Prostate gland (tissue), 2 donors: ENCODE measurements at places on chromosomes 6 and 20.

DNA sequence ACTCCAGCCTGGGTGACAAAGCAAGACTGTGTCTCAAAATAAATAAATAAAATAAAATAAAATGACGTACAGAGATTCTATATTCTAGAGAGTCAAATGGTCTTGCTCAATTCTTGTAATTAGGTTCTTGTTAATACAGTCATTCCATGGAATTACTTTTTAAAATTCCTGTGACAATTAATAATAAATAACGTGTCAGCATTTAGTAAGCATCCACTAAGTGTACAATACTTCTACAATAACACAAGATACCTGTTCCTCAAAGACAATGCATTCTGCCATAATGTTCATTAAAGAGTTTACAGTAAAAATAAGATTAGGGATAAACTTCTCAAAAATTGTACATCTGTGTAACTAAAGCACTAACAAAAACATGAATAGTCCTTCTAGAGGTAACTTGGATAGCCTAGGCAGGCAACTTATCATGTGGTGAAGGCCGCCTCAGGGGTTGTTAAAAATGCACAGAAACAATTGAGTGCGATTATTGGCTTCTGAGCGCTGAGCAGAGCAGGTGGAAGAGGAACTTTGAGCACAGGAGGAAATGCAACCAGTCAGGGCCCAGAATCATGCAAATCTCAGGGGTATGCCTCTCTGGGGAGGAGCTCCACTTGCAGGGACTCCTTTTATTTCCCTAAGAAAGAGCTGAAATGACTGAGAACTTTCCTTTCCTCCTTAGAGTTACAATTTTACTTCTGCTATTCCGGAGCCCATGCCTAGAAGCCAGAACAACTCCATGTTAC lies 37.1 kb downstream of the QRSL1 start:
- no peak for DNase-seq

- no peak for DNase-seq
Measured at GRCh38 chr6:52351879-52352238, 10.1 kb upstream of the PAQR8 start.

DNA sequence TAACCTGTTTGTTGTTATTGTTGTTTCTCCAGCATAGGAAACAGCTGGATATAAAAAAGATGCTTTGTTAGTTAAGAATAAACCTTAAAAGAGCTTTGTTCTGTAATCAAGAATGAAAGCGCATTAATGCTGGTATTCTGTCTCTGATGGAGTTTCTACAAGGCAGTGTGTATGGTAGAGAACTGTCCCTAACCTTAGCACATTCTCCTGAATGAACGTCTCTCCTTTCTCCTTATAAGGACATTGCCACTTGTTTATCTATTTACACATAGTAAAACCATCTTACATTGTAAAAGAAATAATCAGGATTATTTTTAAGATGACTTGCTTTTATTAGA lies 33.8 kb upstream of the LCA5 start:
- no peak for DNase-seq

DNA sequence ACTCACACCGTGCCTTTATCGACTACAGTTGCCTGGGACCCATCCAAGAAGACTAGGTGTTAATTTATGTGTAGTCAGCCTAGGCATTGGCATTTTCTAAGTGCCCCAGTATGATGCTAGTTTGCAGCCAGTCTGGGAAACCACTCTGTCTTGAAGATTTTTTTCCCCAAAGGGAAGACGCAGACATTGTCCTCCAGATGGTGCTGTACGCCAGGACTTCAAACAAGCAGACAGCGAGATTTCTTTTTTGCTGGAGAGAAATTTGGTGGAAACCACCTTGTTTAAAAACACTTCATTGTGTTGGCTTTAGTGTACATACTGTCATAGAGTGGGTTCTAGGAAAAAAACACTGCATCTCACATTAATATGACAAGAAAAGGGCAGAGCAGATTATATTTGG lies 30.0 kb downstream of the ALDH5A1 start:
- DNase-seq, result no peak

DNA sequence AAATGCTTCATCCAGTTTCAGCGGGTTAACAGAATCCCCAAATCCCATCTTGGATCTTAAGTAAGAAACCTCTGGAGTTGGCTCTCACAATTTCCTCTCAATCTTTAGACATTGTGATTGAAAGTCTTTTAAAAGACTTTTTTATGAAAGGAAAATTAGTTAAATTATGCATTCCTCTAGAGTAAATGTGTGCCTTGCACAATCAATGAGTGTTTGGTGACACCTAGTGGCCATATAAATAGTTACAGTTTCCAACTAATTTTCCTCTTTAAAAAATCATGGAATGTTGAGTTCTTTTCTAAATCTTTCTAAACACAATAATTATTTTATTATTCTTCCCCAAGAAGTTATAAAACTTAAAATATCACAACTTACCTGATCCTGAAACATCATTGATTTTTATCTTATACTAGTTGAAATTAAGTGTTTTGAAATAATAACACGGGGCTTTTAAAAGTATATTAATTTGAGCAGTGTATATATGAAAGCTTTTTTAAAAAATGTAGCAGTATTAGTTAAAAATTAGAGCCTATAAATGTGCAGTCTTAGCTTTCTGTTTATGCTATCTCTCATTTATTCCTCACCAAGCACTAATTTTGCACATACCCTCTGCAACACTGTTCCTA lies 66.4 kb downstream of the PKHD1 start:
- no peak for DNase-seq

DNA sequence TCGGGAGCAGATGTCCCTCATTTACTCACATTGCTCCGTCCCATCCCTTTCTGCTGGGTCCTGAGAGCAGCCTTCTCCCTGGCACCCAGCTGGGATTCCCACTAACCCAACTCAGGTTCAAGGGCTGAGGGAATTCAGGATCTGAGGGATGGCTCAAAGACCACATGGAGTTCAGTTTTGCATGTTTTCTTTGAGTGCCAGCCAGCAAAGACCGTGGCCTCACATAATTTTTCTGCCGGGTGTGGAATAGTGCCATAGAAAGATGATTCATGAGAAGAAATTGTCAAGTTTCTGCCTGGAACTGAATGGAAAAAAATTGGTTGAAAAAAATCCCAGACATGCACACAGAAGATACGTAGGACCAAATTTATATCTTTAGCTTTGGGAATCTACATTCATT lies 168.6 kb downstream of the CD83 start:
- DNase-seq, result no peak

- DNase-seq, result no peak
Measured at GRCh38 chr6:124310139-124310538, 506.5 kb downstream of the NKAIN2 start.

DNA sequence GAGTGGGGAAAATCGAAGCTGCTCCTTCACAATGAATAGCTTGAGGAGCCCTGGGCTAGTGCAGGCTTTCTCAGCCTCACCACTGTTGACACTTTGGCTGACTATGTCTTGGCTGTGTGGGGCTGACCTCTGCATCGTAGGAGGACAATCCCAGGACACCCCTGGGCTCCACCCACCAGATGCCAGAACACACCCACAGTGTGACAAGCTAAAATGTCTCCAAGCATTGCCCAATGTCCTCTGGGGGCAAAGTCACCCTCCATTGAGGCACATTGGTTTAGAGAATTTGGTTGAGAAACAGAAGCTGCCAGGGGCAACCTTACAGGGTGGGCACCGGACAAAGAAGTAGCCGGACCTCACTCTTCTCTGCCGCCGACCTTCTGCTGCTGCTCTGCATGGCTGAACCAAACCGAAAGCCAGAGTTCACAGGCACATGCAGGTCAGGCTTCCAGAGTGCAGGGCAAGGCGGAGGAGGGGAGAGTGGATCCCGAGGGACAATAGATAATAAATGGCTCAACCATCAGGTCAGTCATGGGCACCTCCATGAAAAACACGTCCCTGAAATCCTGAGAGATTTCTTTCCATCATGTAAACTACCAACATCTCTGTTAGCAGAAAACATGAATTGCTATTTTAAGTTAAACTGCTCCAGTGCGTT lies 189.0 kb downstream of the LRFN2 start:
- DNase-seq, result no peak

GRCh38 chr6:72522735-72523141 lies 99.1 kb upstream of the KCNQ5 start:
- DNase-seq, result no peak

- DNase-seq, result no peak
Measured at GRCh38 chr6:11747021-11747420, 31.6 kb downstream of the ADTRP start.

DNA sequence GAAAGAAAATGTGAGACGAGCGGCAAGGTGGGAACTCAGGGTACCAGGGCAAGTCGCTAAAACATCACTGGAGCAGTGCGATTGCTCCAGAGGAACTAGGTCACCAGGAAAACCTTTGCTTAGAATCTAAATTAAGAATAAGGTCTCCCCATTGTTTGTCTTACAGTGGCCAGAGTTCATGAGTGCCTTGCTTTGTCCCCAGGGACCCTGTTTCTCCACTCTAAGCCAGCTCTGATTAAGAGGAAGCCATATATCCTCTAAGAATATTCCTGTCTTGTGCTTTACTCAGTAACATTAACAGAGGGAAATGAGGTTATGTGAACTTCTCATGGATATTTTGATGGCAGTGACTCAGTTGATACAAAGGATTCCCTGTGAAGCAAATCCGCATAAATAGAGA lies 305.8 kb downstream of the CD83 start:
- DNase-seq, result no peak

DNA sequence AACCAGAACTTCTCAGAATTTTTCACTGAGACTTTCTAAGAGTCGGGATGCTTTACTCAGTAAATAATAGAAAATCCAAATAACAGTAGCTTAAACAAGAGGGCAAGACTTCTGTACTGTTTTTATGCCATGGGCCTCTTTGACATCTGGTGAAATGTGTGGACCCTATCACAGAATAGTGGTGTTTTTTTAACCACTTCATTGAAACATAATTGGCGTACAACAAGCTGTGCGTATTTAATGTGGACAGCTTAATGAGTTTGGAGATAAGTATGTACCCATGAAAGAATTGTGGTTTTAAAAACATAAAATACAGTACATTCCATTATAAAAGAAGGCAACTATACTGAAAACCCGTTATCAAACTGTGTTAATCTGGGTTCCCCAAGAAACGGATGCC lies 37.7 kb downstream of the PDRG1 start:
- no peak for DNase-seq

DNA sequence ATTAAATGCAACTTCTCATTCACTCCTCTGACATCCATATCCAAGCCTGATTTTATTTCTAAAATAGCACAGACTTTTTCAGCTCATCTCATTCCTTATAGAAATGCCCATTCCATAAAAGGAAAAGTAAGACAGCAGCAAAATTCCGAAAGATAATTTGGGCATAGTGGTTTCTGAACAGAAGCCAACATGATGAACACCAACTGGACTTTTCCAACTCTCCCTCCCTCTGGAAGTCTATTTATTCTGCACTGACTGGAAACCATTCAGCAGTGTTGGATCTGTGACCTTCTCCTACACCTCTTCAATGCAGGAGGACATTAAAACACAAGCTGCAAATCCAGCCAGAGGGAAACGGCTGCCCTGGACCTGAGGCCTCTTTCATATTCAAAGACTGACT lies 306.2 kb upstream of the NT5E start:
- no peak for DNase-seq

- no peak for DNase-seq
Measured at GRCh38 chr6:35064757-35065440, 76.2 kb downstream of the TCP11 start.

DNA sequence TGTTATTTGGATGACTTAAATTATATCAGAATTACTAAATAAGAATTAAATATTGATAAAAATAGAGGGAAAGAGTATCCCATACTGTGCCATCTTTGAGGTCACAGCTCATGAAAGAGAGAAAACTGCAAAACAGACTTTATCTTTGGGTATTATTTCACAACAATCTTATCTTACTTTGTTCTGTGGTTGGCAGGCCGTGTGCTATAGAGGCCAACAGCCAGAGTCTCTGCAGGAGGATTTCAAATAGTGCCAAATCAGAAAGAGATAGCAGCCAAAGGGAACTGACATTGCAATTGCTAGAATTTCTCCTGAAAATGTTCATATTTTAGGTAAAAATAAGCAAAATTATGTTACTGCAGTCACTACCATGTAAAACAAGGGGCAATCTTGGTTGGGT lies 354.2 kb downstream of the GRIK2 start:
- no peak for DNase-seq

DNA sequence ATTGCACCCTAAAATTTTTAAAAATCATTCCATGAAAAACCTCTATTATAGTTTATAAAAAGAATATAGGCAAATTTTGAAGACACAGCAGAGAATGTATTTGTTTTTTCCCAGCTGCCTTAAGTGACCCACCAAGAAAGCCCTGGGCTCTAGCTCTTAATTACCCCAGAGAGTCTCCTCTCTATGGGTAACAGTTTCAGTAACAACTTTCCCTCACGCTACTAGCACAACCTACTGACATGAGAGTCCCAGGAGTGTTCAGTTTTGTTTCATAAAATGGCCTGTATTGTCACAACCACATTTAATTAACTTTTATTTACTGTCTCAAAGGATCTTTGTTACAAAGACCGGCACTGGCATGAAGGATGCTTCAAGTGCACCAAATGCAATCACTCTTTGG lies 41.5 kb downstream of the FHL5 start:
- DNase-seq, result no peak

DNA sequence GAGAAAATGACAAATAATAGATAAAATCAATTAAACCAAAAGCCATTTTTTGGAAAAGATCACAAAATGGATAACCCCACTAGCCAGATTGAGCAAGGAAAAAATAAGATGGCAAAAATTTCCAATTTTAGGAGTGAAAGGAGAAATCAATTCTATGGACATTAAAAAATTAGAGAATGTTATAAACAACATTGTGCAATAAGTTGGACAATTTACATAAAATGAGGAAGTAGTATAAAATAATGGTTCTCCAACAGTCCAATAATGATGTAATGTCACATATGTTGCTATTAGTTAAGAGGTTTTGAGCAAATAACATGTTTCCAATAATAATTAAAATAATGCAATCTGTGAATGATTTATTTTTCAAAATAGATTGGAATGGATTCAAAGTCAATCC lies 3.1 kb upstream of the SNAP91 start:
- no peak for DNase-seq

GRCh38 chr20:2984956-2985661 lies 58.3 kb upstream of the GNRH2 start:
- no peak for DNase-seq
